ENCODE measurements at places on chromosomes 13 and 19.

DNA sequence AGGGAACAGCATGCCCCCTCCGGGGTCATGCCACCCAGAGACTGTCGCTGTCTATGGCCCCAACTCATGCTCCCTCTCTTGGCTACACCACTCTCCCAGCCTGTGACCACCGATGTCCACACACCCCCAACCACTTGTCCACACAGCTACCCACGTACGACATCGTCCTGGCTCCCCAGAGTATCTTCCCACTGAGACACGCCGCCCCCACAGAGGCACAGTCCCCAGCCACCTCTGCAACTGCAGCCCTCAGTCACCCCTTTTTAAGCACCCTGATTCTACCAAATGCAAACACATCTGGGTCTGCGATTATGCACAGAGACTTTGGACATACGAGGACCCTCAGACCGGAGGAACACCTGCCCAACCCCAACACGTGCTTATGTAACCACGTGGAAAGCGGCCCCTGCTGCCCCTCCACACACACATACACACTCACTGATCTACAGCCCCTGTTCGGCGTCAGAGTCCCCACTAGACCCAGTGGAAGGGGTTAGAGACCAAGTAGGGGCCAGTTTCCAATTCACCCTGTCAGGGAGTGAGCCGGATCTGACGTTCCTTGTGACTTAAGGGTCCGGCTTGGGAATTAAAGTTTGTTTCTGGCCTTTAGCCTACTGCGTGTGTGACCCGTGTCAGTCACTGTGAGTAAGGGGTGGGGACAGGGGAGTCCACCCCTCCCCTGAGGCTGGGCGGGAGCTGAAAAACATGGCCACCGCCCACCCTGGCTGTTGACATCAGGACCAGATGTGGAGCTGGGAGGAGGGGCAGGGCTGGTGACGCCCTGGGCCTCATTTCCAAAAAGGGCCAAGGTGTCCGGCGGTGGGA, 11.9 kb upstream of the AXL start:
- no peak for DNase-seq

- DNase-seq: no peak
Observed at GRCh38 chr19:5228490-5228889, 112.1 kb downstream of the PTPRS start.

DNA sequence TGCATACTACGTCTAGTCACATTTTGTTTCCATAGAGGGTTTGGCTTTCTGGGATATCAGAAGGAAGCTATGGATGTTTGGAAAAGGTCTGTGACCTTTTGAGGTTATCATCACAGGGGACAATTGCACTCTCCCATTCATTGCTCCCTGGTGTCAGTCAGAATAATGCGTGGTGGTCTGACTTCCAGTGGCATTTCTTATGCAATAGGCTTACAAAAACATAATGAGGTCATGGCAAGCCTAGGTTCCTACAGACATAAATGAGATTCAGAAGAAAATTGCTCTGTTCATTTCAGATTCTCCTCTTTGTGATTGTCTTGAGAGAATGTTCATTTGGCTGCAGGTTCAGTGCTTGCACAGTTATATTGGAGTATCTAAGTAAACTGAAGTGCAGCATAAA, 54.6 kb downstream of the ARHGAP35 start:
- peak; percentile 27 for DNase-seq

DNA sequence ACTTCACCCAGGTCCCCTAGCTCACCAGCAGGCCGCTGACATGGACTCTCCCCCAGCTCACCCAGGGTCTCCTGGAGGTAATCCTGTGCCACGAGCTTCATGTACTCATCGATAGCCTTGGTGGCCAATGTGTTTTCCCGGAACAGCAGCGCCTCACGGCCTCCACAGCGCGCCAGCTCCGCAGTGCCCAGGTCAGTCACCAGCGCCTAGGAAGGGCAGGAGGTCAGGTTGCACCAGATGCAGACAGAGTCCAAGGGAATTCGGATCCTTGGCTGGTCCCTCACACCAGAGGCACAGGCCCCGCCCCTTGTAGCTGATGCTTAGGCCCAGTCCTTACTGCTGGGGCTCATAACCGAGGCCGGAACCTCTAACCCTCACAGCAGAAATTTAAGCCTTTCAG, 6.7 kb upstream of the WIZ start:
- DNase-seq: no peak

DNA sequence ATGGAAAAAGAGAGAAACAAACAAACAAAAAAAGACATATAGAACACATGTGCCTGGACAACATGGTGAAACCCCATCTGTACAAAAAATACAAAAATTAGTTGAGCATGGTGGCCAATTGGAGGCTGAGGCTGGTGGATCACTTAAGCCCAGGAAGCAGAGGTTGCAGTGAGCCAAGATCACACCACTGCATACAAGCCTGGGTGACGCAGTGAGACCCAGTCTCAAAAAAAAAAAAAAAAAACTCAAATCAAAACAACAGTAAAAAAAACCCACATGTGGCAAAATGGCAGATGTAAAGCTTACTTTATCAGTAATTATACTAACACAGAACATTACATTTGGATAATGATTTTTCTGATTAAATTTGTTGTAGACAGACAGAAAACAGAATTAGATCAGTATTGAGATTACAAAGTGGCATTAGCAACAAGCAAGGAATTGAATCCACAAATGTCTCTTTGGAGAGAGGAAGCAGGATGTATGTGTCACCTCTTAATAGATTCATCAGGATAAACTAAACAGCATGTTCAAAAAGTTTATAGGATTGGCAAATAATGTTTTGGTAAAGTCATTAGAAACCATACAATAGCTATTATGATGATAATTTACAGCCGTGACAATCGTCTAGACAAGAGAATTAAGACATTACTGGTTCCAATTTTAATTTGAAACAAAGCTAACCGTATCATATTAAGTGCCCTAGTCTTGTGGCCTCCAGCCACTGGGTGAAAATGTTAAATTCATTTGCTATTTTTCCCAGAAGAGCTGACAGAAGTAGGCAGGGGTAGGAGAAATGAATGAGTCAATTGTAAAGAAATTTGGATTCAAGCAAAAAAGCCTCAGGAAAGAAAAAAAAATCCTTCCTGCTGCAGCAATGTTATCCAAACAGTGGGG, 206.0 kb downstream of the FGF14 start:
- DNase-seq: no peak
